HCT116 (cell line): ENCODE measurements at places on chromosomes 3 and 15.

DNA sequence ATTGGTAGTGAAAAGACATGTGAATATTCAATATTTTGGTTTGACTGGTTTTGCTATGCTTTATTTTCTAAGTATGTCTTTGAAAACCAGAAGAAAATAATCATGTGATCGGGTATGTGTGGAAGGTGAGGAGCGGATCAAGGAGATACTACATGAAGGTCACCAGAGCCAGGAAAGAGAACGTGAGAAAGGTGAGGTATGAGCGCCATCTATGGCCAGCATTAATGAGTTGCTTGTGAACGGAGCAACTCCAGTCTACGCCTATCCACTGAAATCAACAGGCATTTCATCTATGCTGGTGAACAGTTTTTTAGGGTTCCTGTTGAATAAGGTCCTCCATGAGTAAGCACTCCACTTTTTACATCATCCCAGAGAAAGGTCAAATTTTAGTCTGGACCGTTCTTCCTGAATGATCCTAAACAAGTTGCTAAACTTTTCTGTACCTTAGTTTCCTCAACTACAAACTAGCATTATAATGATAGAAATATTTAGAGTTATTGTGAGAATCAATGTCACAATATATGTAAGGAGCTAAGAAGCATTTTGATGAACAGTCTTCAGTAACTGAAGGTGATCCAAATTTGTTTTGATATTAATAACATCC lies 1435.2 kb upstream of the CADM2 start:
- H3K4me3 ChIP-seq, result no peak overlapping the region
- DNase-seq, result no peak
- no peaks in the 10 kb centered on the region for H3K27me3 ChIP-seq
- H3K4me1 ChIP-seq, result no peaks in the 10 kb centered on the region
- H3K27ac ChIP-seq, result no peak overlapping the region

- H3K27me3 ChIP-seq, result no peaks in the 10 kb centered on the region
- DNase-seq, result no peak
- H3K36me3 ChIP-seq, result no peaks in the 10 kb centered on the region; the same call in 1 of the 2 replicates
These were observed 54.3 kb downstream of the RIOX2 start for GRCh38 chr3:97917813-97918536.

- H3K27me3 ChIP-seq, result no peaks in the 10 kb centered on the region
- peaks cover 13% of the 10 kb centered on the region for H3K36me3 ChIP-seq
- no peak overlapping the region for H3K4me3 ChIP-seq
- H3K4me1 ChIP-seq, result peaks cover 54% of the 10 kb centered on the region
- H3K27ac ChIP-seq, result peak overlapping the region; percentile 30; the same call in 1 of the 2 replicates
- no peak for DNase-seq
These were observed 44.8 kb downstream of the CCDC12 start for GRCh38 chr3:46931631-46932331.

GRCh38 chr15:31345606-31346366 lies 19.2 kb downstream of the KLF13 start:
- no peaks in the 10 kb centered on the region for H3K27me3 ChIP-seq
- no peak for DNase-seq
- H3K27ac ChIP-seq, result no peak overlapping the region
- no peaks in the 10 kb centered on the region for H3K36me3 ChIP-seq
- H3K4me3 ChIP-seq, result no peak overlapping the region

GRCh38 chr3:165846056-165846455 lies 8.8 kb upstream of the BCHE start:
- no peak for DNase-seq
- no peaks in the 10 kb centered on the region for H3K27me3 ChIP-seq
- no peak overlapping the region for H3K27ac ChIP-seq
- no peaks in the 10 kb centered on the region for H3K4me1 ChIP-seq
- H3K4me3 ChIP-seq, result no peak overlapping the region

DNA sequence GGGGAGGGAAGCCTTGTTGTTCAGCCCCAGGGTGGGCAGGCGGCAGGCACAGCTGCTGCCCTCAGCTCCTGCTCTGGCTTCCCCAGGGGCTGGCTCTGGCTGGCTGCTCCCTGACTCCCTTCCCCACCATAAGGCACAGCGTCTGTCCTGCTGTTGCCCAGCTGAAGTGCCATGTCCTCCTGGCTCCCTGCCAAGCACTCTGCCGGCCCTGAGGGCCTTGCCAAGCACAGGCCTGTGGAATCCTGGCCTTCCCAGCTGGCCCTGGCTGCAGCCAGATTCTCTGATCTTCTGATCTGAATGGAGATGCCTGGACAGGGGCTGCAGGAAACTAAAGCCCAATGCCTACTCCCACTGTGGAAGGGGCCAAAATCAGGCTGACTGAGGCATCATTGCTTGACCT lies 1.1 kb downstream of the IQCF6 start:
- H3K27ac ChIP-seq, result no peak overlapping the region
- DNase-seq, result no peak
- no peaks in the 10 kb centered on the region for H3K36me3 ChIP-seq
- H3K4me3 ChIP-seq, result no peak overlapping the region

DNA sequence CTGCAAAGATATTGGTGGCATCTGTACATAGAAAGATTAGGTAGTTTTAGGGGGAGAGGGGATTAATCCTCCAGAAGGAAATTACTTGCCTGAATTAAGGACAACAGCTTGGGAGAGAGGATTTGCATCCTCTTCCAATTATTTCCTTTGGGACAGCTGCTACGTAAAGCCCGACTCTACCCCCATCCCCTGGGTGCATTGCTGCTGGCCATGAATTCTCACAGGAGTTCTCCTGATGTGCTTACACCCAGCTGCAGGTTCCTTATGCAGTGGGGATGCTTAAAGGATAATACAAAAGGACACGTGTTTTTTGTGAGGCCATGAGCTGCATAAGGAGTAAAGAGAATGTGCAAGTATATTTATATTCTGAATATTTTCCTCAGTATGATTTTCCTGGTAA lies 132.3 kb downstream of the VPS8 start:
- no peaks in the 10 kb centered on the region for H3K4me1 ChIP-seq
- H3K27me3 ChIP-seq, result no peaks in the 10 kb centered on the region
- H3K36me3 ChIP-seq, result no peaks in the 10 kb centered on the region
- DNase-seq, result no peak
- no peak overlapping the region for H3K4me3 ChIP-seq
- H3K27ac ChIP-seq, result no peak overlapping the region

DNA sequence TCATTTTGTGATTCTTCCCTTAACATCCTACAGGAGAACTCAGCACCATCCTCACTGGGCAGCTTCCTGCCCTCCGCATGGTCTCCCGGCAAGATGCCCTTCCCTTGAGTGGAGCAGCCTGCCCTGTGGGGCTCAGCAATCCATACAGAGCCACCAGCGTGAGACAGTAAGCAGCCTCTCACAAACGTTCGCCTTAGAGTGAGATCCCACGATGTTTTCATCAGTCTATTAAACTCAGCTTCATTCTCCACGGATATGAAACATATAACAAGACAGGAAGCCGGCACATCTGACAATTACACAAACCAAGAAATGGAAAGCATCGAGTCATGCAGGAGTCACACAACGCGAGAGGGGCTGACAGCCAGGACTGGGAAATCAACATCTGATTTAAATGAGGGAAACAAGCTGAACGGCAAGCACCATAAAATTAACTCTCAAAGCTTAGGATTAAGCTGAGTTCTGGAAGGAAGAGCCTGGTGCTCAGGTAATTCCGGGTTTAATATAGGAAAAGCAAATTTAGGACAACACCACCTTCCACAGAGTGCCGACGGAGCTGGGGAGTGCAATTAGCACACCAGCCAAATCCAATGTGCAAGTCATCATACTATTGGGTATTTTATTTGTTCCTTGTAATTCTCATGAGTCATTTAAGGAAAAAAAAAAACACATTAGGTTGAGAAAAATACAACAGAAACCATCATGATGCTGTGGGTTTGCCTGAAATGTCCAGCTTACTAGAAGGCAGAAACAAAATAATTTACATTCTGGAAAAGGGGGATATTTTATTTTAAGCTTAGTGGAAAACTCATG lies 272.0 kb downstream of the OCA2 start:
- H3K4me1 ChIP-seq, result no peaks in the 10 kb centered on the region
- H3K27me3 ChIP-seq, result no peaks in the 10 kb centered on the region
- H3K4me3 ChIP-seq, result no peak overlapping the region
- no peaks in the 10 kb centered on the region for H3K36me3 ChIP-seq
- H3K27ac ChIP-seq, result no peak overlapping the region
- DNase-seq, result no peak

DNA sequence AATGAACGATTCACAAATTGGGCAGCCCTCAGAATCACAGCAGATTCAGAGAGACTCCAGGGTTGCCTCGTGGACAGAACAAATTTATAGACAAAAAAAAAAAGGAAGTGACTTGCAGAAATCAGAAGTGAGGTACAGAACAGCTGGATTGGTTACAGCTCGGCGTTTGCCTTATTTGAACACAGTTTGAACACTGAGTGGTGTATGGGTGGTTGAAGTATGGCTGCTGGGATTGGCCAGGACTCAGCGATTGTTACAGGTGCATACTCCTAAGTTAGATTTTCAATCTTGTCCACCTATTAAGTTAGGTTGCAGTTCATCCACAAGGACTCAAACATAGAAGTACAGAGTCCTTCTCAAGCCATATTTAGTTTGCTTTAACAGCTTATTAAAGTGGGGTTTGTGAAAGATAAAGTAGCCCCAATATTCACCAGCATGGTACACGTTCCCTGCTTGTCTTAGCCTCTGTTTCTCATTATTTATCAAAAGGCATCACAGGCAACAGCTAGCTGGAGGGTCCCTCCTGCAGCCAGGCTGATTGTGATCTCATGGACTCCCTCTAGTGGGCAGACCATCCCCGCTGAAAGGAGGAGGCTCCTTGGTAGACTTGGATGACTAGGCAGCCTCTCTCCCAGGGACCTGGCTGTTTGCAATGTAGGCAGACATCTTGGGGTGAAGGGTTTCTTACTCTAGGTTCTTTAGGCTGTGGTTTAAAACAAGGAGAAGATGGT lies 17.6 kb upstream of the ALDH1L1 start:
- peak; percentile 67 for DNase-seq
- H3K27me3 ChIP-seq, result no peaks in the 10 kb centered on the region
- H3K4me3 ChIP-seq, result no peak overlapping the region
- H3K27ac ChIP-seq, result no peak overlapping the region
- H3K36me3 ChIP-seq, result no peaks in the 10 kb centered on the region
- H3K4me1 ChIP-seq, result 0 out of 2 replicates have a peak, but pooled peaks cover 4% of the 10 kb centered on the region

DNA sequence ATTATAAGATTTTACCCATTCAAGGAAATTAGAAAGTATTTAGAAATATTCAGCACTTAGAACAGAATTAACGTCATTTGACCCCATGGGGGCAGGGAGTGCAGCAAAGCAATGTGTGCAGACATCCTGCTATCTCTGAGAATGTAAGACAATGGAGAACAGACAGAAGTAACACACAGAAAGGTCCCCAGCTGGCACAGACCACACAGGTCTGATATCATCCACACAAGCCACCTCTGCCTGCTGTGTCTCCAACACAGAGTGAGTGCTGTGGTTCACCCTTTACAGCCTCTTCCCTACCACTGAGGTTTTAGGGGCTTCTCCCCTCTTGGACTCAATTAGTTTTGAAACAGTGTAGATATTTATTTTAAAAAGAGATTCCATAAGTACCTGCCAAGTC lies 16.1 kb downstream of the TXNRD3 start:
- H3K4me3 ChIP-seq, result no peak overlapping the region
- H3K27me3 ChIP-seq, result no peaks in the 10 kb centered on the region
- H3K27ac ChIP-seq, result no peak overlapping the region

- H3K27me3 ChIP-seq, result no peaks in the 10 kb centered on the region
- no peak overlapping the region for H3K27ac ChIP-seq
- no peaks in the 10 kb centered on the region for H3K4me1 ChIP-seq
- H3K36me3 ChIP-seq, result no peaks in the 10 kb centered on the region
- no peak overlapping the region for H3K4me3 ChIP-seq
These were observed 134.3 kb upstream of the LRRN1 start for GRCh38 chr3:3664935-3665334.

DNA sequence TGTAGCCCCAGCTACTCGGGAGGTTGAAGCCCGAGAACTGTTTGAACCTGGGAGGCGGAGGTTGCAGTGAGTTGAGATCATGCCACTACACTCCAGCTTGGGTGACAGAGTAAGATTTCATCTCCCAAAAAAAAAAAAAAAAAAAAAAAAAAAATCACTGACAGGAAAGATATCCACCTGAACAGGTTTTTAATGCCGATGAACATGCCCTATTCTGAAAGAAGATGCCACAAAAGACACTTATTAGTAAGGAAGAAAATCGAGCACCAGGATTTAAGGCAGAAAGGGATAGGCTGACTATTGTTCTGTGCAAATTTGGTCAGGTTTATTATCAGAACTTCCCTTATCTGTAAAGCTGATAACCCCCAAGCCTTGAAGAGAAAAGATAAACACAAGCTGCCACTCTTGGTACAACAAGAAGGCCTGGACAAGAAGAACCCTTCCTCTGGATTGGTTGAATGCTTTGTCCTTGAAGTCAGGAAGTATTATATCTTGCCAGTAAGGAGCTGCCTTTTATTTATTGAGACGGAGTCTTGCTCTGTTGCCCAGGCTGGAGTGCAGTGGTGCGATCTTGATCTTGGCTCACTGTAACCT lies 2.7 kb upstream of the PARP16 start:
- DNase-seq, result no peak
- peaks cover 11% of the 10 kb centered on the region for H3K4me1 ChIP-seq
- H3K4me3 ChIP-seq, result no peak overlapping the region

- H3K4me1 ChIP-seq, result peaks cover 8% of the 10 kb centered on the region
- H3K36me3 ChIP-seq, result no peaks in the 10 kb centered on the region
These were observed 18.1 kb upstream of the STAC start for GRCh38 chr3:36362216-36362615.

DNA sequence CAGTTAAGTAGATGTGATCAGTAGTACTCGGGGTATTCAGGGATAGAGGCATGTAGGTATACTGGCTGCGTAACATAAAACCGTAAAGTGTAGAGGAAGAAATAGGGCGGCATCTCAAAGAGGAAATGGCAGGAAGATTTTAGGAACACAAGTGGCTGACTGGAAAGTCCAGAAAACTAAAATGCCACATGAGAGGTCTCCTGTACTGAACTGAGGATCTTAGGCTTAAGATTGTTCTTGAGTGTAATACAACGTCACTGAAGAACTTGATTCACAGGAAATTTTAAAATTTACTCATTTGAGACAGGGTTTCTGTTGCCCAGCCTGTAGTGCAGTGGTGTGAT lies 2.3 kb upstream of the LMLN start:
- no peak overlapping the region for H3K27ac ChIP-seq
- H3K4me1 ChIP-seq, result peaks cover 13% of the 10 kb centered on the region
- no peaks in the 10 kb centered on the region for H3K27me3 ChIP-seq
- H3K36me3 ChIP-seq, result peaks cover 36% of the 10 kb centered on the region; the same call in 1 of the 2 replicates

GRCh38 chr3:149784064-149784704 lies 8.2 kb downstream of the ANKUB1 start:
- H3K27me3 ChIP-seq, result no peaks in the 10 kb centered on the region
- no peak for DNase-seq
- H3K36me3 ChIP-seq, result no peaks in the 10 kb centered on the region
- peak overlapping the region; percentile 25; the same call in 1 of the 2 replicates for H3K27ac ChIP-seq

- no peaks in the 10 kb centered on the region for H3K27me3 ChIP-seq
- no peak overlapping the region for H3K27ac ChIP-seq
- no peaks in the 10 kb centered on the region for H3K36me3 ChIP-seq
- no peak for DNase-seq
- H3K4me3 ChIP-seq, result no peak overlapping the region
These were observed 31.5 kb downstream of the GASK1A start for GRCh38 chr3:43010638-43011037.

- no peaks in the 10 kb centered on the region for H3K4me1 ChIP-seq
- H3K27me3 ChIP-seq, result no peaks in the 10 kb centered on the region
- H3K4me3 ChIP-seq, result no peak overlapping the region
- H3K36me3 ChIP-seq, result no peaks in the 10 kb centered on the region
- H3K27ac ChIP-seq, result no peak overlapping the region
These were observed 127.4 kb upstream of the HACD2 start for GRCh38 chr3:123712077-123712860.

- no peak overlapping the region for H3K27ac ChIP-seq
- no peak for DNase-seq
- H3K27me3 ChIP-seq, result no peaks in the 10 kb centered on the region
- peaks cover 16% of the 10 kb centered on the region; the same call in 1 of the 2 replicates for H3K4me1 ChIP-seq
- H3K36me3 ChIP-seq, result no peaks in the 10 kb centered on the region
These were observed 7.8 kb upstream of the HDAC11 start for GRCh38 chr3:13472286-13472685.

- H3K4me1 ChIP-seq, result peaks cover 4% of the 10 kb centered on the region; the same call in 1 of the 2 replicates
- H3K27ac ChIP-seq, result no peak overlapping the region
- H3K4me3 ChIP-seq, result no peak overlapping the region
These were observed 162.3 kb downstream of the PGPEP1L start for GRCh38 chr15:98845138-98845884.
